NCI-H2227 treated with DMSO at 0.1 percent for 48 hours (cell line): ENCODE measurements at places on chromosomes 4 and X.

DNA sequence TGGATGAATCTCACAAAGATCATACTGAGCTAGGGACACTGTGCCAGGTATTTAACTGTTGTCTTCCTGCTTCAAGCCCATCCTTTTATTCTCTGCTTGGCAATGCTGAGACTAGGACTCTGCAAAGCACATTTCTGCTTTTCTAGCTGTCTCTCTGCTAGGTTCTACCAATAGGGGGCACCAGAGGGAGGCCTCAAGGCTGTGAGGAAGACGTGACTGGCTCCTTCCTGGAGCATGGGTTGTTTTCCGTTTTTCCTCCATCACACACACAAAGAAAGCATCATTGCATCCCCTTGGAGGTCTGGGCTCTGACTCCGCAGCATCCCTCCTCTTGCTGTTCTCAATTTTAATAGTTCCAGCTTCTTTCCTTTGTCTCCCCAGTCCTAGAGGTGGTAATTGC, 10.9 kb upstream of the DCTD start:
- DNase-seq = no peak

DNA sequence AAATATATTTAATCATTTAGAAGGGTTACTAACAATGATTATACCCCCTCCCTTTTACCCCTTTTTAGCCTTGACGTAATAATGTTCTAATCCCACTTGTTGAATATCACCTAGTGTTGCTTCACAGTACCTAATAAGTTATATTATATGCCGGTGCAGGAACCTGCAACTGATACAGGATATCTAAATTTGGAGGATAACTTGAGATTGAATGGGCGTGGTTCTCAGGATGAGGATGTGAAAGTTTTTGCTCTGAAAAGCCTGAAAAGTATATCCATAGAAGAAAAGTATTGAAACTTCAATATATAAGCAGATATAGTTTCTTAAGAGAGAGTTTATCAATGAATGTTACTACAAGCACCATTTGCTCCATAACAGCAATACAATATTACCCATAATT, 59.8 kb downstream of the ZNF711 start:
- no peak for DNase-seq

GRCh38 chr4:57832083-57832482, 721.9 kb upstream of the IGFBP7 start:
- DNase-seq = no peak

- DNase-seq = no peak
Observed at GRCh38 chr4:52685316-52685715, 26.2 kb upstream of the USP46 start.

GRCh38 chr4:70925899-70926635, 23.9 kb downstream of the MOB1B start:
- DNase-seq = no peak

DNA sequence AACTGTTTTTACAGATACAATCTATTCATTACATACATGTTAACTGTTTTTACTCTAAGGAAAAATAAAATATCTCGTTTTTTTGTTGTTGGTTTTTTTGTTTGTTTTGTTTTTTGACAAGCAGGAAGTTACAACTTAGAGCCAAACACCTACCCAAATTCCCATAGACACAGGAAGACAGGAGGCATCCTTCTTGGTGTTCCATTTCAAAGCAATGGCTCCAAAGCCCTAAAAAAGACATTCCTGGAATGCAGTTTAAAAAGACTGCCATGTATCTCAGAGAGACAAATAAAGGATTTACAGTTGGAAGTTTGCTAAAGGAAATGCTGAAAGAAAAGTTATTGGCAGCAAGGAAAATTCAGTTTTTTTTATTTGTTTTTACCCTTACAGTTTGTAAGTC, 16.7 kb downstream of the ETFDH start:
- DNase-seq = no peak

GRCh38 chrX:115023139-115023538, 5.7 kb upstream of the IL13RA2 start:
- no peak for DNase-seq

DNA sequence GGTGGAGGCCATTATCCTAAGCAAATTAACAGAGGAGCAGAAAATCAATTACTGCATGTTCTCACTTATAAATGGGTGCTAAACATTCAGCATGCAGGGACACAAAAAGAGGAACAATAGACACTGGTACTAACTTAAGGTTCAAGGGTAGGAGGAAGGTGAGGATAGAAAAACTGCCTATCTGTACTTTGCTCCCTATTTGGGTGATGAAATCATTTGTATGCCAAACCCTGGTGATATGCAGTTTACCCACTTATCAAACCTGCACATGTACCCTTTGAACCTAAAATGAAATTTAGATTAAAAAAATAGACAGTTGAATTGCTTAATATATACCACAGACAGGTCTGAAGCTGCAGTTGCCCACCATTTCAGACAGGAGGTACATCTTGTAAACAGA, 143.3 kb upstream of the KLHL4 start:
- no peak for DNase-seq

GRCh38 chr4:117084866-117085701, at the start of gene TRAM1L1:
TSS of gene TRAM1L1 (minus strand) at chr4:117085576. CDS start at chr4:117085393, 183 bp downstream.
- peak; percentile 84 for DNase-seq

GRCh38 chr4:156194896-156195295, 241.2 kb upstream of the CTSO start:
- no peak for DNase-seq

GRCh38 chr4:47485047-47485692, at the start of gene ATP10D:
TSS of gene ATP10D (plus strand) at chr4:47485275. CDS start at chr4:47512541, 27,266 bp downstream.
- peak; percentile 82 for DNase-seq

DNA sequence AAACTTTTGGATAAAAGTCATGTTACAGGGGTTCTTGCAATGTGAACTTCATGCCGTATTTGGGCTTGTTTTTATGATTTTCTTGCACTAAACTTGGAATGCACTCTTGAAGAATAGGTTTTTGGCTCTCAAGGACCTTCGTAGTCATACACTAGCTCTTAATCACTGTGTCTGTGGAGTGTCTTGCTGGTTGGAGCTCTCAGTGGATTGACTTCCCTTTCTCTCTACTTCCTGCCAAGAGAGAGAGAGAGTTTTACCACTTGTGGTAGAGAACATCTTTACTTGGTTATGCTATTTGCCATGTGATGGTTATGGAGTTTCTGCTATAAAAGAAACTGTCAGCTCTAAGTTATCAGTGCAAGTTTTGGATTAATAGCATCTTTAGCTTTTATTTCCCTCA, 112.4 kb downstream of the BMPR1B start:
- DNase-seq = no peak

DNA sequence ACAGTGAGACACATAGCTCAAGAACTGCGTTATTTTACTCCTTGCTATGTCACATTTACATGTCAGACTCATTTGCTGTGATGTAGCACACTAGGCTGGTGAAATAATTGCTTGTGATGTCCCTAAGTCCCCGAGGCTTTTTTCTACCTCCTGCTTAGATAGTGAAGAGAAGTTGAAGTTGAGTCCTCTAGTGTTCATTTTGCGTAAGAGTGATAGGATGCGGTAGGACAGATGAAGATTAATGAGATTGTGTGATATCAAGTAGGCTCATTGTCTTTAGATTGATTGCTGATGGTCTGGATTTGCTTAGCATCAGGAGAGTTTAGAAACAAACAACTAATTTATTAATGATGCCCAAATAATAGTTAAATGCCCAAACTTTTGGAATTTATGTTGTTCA, 173.6 kb upstream of the NUDT6 start:
- DNase-seq = no peak

- DNase-seq = no peak
Observed at GRCh38 chr4:96681218-96681617, 841.3 kb downstream of the PDHA2 start.
